T1000 (cell line): ENCODE measurements at places on chromosomes 4 and X.

DNA sequence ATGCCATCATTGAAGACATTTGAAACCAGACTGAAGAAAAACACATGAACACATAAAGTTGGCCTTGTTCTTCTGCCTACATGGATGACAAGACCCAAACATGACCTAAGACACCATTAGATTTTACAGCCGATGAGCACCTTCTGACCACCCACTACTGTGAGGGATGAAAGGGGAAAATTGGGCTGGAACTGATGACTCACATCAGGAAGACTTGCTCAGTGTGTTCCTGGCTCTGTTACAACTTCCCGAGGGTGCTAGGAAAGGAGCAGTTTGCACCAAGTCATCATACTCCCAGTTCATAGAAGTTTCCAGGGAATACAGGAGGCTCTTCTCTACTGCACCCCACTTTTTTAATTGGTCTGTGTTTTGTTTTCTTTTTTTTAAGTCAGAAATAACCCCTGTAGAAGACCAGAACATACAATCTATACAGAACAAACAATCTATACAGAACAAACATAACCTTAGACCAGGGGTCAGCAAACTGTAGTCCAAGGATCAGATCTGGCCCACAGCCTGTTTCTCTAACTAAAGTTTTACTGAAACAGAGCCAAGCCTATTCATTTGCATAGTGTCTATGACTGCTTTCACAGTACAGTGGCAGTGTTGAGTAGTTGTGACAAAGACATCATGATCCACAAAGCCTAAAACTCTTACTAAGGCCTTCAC lies 25.3 kb downstream of the BTC start:
- DNase-seq: peak; percentile 48

GRCh38 chr4:21469438-21470300 lies 478.9 kb downstream of the KCNIP4 start:
- DNase-seq: no peak

GRCh38 chrX:40018041-40018440 lies 79.7 kb downstream of the BCOR start:
- no peak for DNase-seq

DNA sequence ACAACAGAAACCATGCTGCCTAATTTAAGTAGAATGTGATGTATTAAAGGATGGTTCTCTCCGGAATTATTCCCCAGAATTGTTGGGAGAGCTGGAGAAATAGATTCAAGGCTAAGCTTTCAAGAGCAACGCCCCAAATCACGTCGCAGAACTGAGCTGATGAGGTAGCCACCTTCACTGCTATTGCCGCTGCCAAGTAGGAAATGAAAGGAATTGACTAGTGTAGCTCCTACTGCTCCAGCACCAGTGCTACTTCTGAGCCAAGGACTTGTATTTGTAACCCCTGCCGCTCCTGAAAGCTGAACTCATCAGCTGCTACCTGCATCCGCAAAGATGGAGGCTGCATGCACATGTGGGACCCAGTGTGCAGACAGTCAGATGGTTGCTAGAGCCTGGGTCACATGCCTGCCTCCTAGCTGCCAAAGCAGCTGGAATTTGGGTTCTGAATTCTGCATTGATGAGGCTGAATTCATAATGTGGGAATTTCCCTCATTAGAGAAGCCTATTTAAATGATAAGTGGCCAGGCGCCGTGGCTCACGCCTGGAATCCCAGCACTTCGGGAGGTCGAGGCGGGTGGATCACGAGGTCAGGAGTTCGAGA lies 173.9 kb downstream of the PDGFRA start:
- no peak for DNase-seq

GRCh38 chrX:13511944-13512330 lies 57.5 kb upstream of the EGFL6 start:
- DNase-seq: no peak

DNA sequence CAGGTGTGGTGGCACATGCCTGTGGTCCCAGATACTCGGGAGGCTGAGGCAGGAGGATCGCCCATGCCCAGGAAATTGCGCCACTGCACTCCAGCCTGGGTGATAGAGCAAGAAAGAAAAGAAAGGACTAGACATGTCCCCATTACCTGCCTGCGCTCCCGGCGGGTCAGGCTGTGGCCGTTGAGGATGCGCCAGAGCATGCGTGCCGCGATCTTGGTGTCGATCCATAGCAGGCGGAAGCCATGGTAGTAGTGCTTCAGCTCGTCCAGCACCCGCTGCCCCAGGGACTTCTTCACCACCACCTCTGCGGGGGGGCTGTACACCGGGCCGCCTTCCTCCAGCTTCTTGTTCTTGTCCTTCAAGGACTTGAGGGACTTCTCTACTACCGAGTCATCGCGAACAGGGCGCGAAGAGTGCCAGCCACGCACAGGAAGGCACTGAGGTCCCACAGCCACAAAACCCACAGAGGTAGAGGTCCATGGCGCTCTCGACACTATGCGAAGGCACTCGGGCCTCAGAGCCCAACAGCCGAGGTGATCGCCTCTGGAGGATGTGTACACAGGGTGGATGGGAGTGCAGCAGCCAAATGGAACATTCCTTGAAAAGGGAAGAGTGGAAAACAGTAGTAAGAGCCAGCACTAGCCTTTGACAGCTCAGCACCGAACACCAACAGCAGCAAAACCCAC lies 14.6 kb downstream of the LETM1 start:
- DNase-seq: no peak

- DNase-seq: no peak
These were observed 9.2 kb downstream of the AVPR2 start for GRCh38 chrX:153913701-153914100.

- peak; percentile 85 for DNase-seq
These were observed at the start of gene FAT4 for GRCh38 chr4:125314676-125315575. Gene FAT4 (plus strand): TSS chr4:125314955. CDS start chr4:125316412, 1,457 bp downstream.

DNA sequence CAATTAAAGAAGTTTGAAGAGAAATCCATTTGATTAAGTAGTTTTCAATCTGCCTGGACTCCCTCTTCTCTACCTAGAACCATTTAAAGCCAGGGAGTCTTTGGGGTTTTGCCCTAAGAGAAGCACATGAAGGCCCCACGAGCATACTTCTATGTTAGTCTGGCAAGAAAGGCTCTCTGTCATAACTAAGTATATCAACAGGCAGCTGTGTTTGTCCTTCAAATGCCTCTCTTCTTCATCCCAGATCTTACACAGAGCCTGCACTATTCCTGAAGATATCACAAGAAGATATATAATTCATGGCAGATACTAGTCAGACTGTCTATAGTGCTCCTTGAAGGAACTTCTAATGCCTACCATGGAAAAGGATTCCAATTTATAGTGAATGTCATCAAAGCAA lies 206.2 kb downstream of the PRDM5 start:
- no peak for DNase-seq

DNA sequence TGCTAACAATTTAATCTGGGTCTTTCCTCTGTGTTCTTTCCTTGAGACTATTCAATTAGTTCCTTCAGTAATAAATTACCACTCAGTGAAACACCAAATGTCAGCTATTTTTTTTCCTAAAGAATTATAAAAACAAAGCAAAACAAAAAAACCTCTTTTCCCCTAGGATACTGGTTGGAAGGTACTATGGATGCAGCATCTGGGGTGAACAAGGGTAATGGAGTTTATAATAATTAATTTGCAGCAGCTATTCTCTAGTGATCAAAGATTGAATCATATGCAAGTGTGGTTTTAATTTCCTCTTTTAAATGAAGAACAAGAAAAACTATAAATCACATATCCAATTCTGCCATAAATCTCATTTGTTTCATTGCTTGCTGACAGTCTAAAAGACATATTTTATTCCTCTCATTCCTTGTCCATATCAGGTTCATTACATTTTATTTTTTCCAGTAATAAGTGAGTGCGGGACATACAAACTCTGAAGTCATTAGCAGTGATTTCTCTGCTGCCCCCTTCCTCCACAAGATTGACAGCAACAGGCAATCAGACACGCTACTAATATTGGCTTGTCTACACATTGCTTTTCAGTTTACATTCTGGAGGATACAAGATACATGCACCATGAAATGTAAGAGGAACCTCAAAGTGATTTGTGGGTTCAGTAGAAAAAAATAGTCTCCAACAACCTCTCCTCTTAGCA lies 1093.4 kb upstream of the SLIT2 start:
- DNase-seq: no peak

GRCh38 chr4:112564706-112565270 lies 48.8 kb upstream of the NEUROG2 start:
- DNase-seq: no peak

- no peak for DNase-seq
These were observed 44.2 kb downstream of the SLC4A4 start for GRCh38 chr4:71382900-71383560.

DNA sequence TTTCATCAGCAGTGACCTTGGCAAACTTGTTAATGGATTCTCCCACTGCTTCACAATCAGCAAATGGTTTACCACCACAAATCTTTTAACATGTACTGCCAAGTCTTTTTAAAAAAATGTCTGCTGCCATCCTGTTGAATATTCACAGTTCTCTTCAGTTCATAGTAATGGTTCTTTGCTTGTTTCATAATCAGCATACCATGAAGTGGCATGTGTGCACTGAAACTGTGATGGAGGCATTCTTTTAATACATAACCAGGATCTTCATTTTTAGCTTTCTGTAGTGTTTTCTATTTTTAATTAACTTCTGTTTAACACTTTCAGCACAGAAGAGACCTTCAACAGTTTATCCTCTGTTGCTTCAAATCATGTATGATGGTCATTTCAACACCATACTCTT lies 230.1 kb upstream of the ARSJ start:
- no peak for DNase-seq

DNA sequence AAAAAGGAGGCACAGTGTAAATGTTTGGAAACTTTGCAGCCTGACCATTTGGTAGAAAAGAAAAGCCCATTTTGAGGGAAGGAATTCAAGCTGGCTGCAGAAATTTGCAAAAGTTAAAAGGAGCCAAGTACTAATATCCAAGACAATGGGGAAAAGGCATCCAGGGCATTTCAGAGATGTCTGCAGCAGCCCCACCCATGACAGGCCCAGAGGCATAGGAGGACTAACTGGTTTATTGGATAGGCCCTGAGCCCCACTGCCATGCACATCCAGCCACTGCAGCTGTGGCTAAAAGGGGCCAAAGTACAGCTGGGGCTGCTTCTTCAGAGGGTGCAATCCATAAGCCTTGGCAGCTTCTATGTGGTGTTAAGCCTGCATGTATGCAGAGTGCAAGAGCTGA lies 104.9 kb downstream of the HS3ST1 start:
- DNase-seq: no peak

GRCh38 chrX:11351375-11352295 lies 58.4 kb downstream of the AMELX start:
- DNase-seq: no peak

- DNase-seq: no peak
These were observed 65.7 kb upstream of the NDST3 start for GRCh38 chr4:117968606-117969005.

GRCh38 chr4:173418639-173419038 lies 19.7 kb upstream of the SCRG1 start:
- no peak for DNase-seq

GRCh38 chr4:159016593-159017024 lies 86.3 kb upstream of the RAPGEF2 start:
- DNase-seq: no peak

DNA sequence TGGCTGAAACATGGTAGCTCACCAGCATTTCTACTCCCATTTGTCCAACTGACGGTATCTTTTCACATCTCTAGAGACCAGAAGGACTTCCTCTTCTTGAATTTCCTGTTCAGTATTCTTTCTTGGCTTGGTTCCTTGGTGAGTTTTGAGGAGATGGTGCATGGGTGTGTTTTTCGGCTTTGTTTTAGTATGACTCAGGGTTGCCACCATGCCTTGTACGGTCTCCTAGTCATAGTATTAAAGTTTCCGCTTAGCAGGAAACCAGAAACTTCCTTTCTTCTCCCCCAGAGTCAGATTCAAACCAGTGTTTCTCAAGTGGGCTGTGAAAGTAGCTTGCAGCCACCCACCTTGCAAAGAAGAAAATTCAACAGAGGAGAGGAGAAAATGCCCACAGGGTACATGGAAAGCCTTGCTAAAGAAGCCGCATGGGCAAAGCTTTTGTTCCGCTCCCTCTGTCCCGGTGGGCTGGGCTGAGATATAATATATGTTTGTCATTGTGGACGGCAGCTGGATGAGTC lies 5.7 kb downstream of the CD99 start:
- no peak for DNase-seq

- no peak for DNase-seq
These were observed 30.8 kb downstream of the TNIP2 start for GRCh38 chr4:2725380-2725779.

DNA sequence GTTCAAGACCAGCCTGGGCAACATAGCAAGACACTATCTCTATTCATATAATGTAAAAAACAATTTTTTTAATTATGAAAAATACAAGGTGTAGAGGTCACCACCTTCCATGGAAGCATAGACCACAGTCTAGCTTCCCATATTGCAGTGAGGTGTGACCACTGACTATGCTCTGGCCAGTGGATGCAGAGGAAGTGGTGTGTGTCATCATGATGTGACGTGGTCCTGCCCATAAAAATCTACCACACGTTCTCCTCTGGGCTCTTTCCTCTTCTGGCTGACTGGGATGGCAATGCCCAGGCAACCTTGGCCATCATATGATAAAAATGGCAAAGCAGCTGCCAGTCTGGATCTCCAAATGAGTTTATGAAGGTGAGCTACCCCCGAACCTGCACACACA lies 65.7 kb downstream of the RBM47 start:
- peak; percentile 23 for DNase-seq

DNA sequence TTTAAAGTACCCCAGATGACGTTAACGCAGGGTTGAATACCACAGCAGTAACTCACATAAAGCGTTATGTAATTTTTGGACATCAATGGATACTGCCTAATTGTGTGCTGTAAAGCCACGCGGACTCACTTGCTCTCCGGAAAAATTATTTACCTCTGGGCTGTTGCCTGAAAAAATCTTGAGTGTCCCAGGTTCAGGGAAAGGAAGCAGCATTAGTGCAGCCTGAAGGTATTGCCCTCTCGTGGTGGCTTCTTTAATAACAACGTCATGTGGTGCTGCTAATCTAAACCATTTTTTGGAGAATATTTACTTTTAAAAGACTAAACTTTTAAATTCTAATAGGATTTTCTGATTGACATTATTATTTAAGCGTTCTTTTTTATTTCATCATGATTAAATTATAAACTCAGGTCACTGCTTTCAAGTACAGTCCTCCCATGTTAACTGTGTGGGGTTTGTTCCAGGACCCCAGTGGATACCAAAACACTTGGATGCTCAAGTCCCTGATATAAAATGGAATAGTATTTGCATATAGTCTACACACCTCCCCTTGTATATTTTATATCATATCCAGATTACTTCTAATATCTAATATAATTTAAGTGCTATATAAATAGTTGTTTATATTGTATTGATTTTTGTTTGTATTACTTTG lies 384.8 kb downstream of the FAM133A start:
- no peak for DNase-seq

GRCh38 chr4:52999626-53000025 lies 137.5 kb downstream of the RASL11B start:
- DNase-seq: no peak

- DNase-seq: no peak
These were observed 31.4 kb upstream of the SOWAHD start for GRCh38 chrX:119726900-119727555.
